ENCODE measurements at places on chromosomes 6 and 20.
A peak's percentile ranks its signal among the peaks of the same experiment; 100 is the strongest.

DNA sequence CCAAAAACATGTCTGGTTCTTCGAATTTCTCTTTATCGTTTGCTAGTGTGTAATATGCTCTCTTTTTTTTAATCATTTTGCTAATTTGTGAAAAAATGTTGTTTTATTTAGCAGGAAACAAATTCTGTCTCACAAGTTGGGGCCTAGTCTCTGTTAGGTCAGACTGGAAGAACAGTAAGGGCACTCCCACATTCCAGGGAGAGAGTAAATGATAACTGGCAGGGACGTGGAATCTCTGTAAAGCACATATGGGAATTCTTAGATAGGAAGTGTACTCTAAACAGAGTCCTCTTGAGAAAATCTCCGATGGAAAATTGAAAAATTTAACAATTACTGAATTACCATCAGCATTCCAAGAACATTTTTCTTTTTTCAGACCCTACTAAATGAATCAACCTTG is 16.4 kb upstream of the CCDC28A start:
- DNase-seq = no peak

GRCh38 chr6:43075670-43076463 is at the start of gene PTK7:
Gene PTK7 (plus strand): TSS chr6:43076314. CDS start chr6:43076489, 175 bp downstream.
- peak; percentile 96 for DNase-seq

GRCh38 chr6:156311291-156311690 is 465.9 kb upstream of the ARID1B start:
- DNase-seq = no peak

- peak; percentile 69 for DNase-seq
These were observed 58.1 kb downstream of the RREB1 start for GRCh38 chr6:7165890-7166267.

GRCh38 chr6:12245763-12246718 is 44.1 kb upstream of the EDN1 start:
- DNase-seq = peak; percentile 72

- peak; percentile 62 for DNase-seq
These were observed 97.7 kb downstream of the GRM4 start for GRCh38 chr6:34047913-34048867.

- DNase-seq = no peak
These were observed 17.9 kb downstream of the NCR2 start for GRCh38 chr6:41353333-41353732.

DNA sequence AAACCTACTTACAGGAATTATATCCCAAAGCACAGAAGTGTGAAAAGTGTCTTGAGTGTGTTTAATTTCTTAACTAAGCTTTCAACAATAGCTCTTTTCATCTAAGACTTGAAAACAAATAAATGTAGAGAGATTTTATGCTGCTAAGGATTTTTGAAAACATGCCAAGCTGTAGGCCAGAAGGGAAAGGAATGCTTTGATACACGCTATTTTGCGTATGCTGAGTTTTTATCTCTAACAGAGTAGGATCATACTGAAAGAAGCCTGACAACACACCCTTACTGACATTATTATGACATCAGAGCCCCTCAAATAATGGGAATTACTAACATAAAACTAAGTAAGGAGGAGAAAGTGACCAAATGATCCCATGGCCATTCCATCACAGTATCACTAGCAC is 265.5 kb downstream of the KHDC1L start:
- no peak for DNase-seq

DNA sequence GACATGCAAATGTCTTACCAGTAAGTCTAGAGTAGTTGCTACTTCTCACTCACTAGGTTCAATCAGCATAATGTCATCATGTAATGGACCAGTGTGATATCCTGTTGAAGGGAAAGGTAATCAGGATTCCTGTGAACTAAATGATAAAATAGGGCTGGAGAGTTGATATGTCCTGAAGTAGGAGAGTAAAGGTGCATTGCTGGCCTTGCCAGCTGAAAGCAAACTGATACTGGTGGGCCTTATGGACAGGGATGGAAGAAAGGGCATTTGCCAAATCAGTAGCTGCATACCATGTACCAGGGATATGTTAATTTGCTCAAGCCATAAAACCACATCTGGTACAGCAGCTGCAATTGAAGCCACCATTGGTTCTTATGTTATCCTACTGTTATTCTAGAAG is 37.5 kb upstream of the IYD start:
- no peak for DNase-seq

GRCh38 chr20:38203981-38204357 is 38.9 kb upstream of the TGM2 start:
- no peak for DNase-seq

- DNase-seq = no peak
These were observed 14.2 kb downstream of the DSP start for GRCh38 chr6:7555671-7556070.

GRCh38 chr6:53727748-53728147 is 62.2 kb upstream of the KLHL31 start:
- DNase-seq = no peak

DNA sequence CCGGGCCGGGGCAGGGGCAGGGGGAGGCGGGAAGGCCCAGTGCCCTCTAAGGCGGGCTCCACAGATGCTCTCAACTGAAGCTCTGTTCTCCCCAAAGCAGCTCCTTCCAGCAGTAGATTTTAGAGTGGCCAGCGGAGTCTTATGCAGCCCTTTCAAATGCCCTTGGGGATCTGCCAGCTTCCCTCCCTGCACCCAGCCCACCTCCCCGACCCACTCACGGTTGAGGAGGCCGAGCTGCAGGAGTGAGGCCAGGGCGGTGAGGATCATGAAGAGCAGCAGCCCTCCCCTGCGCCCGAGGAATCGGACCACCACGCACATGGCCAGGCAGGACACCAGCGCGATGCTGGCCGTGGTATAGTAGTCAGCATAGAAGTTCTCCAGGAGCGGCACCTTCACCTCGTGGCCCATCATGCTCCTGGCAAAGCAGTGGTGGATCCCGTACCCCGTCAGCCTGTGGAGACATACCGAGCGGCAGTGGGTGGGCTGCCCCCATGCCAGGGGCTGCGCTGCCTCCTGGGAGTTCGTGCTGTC is 28.0 kb downstream of the PSMG4 start:
- peak; percentile 27 for DNase-seq

- DNase-seq = no peak
These were observed 7.7 kb upstream of the KLHL31 start for GRCh38 chr6:53673162-53673727.

DNA sequence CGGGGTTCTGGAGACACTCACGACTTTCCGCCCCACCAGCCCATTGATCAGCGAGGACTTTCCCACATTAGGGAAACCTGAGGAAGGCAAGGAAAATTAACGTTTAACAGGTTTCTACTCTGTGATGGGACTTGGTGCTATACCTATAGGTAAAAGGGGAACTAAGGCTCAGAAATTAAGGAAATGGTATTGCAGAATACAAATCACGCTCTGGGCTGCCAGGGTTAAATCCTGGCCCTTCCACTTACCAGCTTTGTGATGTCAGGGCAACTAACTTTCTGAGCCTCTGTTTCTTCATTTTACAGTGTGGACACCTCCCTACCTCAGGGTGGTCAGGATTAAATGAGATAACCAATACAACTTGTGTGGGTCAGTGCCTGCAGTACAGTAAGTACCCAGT is 8.8 kb downstream of the GNL1 start:
- peak; percentile 7 for DNase-seq

DNA sequence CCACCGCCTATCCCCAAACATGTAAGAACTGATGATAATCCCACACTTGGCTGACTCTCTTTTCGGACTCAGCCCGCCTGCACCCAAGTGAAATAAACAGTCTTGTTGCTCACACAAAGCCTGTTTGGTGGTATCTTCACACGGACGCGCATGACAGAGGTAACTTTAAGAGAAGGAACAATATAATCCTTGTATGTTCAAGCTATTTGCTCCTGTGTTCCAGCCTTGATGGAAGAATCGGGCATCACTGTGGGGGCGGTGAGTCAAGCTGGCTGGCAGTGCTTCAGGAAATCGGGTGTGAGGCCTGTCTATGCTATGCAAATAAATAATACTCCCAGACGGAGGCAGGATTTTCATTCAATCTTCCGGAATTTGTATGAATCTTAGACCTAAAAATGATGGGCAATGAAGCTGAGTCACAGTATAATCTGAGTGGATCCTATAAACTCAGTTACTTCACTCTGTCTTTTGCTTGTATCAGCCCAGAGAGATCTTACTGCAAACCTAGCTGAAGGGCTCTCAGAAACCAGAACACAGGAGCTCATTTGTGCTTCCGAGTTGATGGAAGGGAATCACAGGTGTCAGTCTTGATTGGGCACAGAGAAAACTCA is 45.2 kb upstream of the NT5E start:
- no peak for DNase-seq

DNA sequence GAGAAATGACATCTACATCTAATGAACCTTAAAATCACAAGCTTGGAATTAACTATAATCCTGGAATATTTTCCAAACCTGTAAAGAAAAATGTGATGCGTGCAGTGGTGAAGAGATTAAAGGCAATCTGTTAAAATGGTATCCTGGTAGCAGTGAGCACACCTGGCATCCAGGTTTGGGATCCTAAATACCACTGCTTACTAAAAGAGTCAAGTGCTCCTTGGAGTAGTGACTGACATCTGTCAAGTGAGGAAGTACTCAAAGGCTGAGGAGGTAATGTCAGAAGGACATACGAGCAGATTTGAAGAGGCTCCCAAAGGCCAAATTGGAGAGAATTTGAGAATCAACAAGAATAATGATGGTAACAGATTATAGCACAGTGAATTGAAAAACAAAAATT is 32.8 kb downstream of the PCMT1 start:
- DNase-seq = no peak

DNA sequence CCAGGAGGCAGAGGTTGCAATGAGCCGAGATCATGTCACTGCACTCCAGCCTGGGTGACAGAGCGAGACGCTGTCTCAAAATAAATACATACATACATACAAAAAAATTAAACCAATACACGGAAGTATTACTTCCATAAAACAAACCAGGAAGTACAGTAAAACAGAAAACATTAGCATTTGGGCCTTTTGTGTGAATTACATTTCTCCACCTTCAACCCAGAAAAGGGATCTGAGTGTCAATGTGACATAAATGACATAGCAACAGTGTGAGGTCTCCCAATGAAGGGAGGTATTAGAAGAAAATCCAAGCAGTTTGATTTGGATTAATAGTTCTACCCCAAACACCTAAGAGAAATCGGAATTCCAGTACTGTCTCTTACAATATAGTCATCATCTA is 10.1 kb downstream of the CSNK2A1 start:
- no peak for DNase-seq

- no peak for DNase-seq
These were observed 527.1 kb downstream of the QKI start for GRCh38 chr6:163941624-163941976.

DNA sequence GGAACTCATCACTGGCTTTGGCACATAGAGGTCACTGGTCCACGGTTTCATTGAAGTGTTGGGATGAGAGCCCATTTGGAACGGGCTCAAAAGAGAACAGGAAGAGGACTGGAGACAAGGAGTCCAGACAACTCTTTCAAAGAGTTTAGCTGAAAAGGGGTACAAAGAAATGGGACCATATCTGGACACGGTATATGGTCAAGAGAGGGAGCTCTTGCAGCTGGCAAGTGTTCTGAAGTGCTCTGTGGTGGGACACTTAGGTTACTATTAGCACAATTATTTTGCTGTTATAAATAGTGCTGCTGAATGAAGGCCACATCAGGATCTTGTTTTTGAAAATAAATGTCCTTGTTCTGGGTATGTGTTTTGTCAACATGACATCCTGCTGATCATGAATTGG is 4.6 kb downstream of the SGK2 start:
- no peak for DNase-seq

GRCh38 chr6:95784869-95785268 is 207.5 kb downstream of the MANEA start:
- DNase-seq = no peak

- no peak for DNase-seq
These were observed 677.0 kb upstream of the ID4 start for GRCh38 chr6:19160081-19160730.

GRCh38 chr6:103870970-103871369 is 988.7 kb downstream of the HACE1 start:
- DNase-seq = no peak
